ENCODE measurements at places on chromosomes 2 and 18.

DNA sequence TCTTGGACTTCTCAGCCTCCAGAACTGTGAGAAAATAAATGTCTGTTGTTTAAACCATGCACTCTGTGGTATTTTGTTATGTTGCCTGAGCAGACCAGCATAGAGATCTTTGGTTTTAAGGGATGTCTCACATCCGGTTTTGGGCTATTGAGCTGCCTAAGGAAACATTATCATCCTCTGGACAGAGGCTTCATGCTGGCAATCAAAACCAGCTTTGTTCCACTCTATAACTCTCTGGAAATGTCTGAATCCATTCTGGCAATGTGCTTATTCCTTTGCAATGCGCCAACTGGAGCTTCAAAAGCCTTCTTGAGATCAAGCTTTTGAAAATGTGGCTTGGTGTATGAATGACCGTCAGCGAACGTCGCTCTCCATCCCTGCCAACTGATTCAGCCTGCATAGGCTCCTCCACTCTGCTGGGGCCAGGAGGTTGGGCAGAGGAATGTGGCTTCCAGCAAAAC lies 183.6 kb upstream of the MGAT5 start:
- ATAC-seq: no peak

GRCh38 chr2:240998706-240998994 lies 232 bp downstream of the SNED1 start:
- peak; percentile 39 for ATAC-seq

DNA sequence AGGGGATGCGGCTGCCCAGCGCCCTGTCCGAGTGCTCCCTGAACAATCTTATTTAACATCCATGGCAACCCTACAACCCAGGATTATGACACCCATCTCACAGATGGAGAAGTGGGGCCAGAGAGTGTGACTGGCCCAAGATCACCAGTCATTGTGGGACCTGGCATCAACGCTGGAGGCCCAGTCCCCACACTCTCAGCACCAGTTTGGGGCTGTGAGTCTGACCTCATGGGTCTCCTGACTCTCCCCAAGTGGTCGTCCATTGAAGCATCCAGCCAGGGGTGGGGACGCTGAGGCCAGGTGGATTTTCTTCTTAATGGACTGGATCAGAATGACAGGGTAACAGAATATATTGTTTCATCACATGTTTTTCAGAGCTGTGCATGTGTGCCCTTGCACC lies 24.5 kb downstream of the MAL start:
- no peak for ATAC-seq

DNA sequence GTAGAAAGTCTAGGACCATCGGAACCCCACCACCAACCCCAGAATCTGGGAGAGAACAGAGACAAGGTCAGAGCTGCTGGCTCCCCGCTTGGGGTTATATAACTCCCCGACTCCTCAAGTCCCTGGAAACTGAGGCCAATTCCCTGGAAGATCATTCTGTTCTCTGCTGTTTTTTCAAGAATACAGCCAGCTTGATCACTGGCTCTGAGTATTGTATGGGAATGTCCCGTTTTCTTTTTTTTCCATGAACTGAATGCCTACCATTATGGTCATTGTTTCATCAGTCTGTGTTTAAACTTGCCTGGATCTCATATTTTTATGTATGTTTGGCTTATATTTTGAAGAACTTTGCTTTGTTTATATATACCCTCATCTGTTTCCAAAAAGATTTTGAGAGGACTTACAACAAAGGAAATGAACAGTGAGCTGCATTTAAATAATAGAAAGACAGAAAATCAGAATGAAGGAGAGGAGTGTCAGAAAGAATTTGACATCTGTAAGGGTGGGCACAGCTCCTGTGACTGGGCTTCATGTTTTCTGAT lies 90.0 kb upstream of the ALPP start:
- ATAC-seq: no peak

DNA sequence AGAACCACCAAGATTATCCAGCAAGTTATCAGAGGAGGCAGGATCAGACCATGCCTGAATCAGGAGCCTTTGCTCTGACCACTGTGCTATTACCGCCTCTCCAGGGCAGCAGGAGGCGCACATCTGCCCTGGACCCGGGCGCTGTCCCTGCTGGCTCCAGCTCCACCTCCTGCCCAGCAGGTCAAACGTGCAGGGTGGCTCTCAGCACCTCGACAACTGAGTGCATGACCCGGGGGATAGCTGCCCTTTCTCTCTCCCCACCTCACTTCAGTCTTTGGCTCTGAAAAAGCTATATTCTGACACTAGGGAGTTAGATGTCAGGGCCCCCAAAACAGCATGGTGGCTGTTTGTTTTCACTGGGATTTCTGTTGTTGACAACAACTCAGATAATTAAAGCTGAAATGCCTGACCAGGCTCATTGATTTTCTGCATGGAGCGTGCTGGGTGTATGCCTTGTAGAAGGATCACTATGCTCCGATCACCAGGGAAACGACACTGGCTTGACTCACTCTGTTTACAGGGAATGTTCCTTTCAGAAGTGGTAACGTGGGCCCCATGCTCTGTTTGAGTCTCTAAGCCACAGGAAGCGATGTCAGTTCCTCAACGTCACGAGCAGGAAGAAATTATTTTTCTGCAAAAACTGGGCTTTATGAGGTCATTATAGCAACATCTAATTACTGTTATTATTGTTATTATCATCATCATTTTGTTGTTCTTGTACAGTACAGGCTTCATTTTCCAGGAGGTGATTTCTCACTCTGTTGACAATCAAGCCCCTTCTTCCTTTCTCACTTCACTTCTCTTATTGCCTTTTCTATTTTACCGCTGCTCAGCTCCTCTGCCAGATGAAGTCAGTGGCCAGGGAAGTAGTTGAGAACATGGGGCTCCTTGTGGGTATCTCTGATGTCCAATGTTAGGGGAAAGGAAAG lies 125.6 kb downstream of the PLB1 start:
- peak; percentile 25 for ATAC-seq

GRCh38 chr2:201678401-201678800 lies 20.0 kb downstream of the MPP4 start:
- no peak for ATAC-seq

DNA sequence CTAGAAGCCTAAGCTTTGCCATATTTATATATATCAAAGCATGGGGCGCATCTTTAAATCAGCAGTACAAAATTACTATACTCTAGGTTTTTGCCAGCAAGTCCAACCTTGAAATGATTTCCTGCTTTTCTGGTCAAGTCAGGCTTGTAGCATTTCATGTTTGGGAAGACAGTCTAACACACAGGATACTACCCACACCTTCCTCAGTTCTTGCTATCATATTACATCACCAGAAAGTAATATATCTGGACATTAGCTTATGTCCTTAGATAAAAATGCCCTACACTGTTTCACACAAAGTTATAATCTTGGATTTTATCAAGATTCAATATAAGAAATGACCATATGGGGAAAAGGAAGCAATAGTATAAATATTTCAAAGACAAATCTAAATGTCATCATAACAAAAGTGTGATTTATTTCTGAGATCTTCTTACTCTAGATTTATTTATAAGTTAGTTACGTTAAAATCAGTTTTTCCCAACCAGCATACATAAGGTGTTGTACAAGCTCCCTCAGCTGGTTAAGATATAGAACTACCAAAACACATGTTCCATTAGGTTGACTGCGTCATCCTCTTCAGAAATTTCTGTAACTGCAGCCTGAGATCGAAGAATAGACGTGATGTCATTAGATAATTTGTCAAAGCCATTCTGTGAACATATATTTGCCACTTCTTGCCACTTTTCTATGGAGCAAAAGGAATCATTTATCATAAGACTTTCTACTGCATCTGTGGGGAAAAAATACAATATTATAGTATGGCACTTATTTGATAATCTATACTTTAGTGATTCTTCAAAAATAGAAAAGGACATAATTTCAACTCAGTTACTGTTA lies 56.6 kb downstream of the CLHC1 start:
- ATAC-seq: no peak

DNA sequence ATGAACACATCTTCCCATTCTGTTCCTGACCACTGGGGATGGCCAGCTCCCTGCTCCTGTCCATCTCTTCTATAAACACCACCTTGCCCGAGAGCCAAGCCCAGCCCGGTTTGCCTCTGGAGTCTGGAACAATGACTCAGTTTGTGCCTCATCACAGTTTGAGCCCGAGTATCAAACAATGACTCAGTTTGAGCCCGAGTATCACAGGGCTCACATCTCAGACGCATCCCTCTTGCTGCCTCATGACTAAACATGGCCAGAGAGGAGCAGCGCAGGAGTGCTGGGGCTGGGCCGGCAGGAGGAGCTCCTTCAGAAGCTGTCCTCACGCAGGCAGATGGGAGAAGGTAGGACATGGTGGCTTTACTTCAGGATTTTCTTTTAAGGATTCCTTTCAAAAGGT lies 68.7 kb downstream of the PXDN start:
- ATAC-seq: no peak

- no peak for ATAC-seq
These were observed 105.6 kb downstream of the TSHZ1 start for GRCh38 chr18:75316223-75316622.

- ATAC-seq: no peak
These were observed 307.7 kb downstream of the STK39 start for GRCh38 chr2:167939514-167940345.

DNA sequence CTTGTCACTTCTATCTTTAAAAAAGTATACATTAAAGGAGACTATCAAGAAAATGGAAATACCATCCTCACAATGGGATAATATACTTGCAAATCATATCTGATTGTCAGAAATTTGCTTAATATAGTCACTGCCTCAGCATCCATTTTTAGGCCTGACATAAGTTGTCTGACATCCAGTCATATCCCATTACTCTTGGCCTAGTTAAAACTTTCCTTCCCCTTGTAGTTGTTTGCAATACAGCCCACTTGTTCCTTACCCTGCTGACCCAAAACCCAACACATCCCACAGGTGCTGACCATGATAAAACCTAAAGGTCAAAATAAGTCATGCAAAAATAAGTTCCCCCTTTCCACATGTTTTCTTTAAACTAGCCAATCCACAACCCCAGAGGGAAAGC lies 3.6 kb upstream of the ARHGEF33 start:
- ATAC-seq: no peak

- ATAC-seq: no peak
These were observed 71.4 kb downstream of the KLHL29 start for GRCh38 chr2:23456396-23456795.

DNA sequence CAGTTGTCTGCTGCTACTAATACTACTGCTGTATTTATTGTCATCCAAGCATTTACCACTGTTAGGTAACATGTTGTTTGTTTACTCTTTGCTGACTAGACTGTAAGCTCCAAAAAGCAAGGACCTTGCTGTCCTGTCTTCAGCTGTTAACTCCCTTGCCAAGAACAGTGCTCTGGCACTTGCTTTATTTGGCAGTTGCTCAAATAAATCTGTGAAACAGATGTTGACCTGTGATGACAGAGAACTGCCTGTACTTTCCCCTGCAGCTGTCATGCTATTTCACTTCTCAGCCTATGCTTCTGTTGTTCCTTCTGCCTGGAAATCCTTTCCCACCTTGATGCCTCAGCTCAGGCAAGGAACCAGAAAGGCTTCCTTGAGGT lies 181.2 kb downstream of the ATAD2B start:
- ATAC-seq: no peak

- ATAC-seq: no peak
These were observed 228.9 kb downstream of the ANKRD30B start for GRCh38 chr18:14976736-14977430.

DNA sequence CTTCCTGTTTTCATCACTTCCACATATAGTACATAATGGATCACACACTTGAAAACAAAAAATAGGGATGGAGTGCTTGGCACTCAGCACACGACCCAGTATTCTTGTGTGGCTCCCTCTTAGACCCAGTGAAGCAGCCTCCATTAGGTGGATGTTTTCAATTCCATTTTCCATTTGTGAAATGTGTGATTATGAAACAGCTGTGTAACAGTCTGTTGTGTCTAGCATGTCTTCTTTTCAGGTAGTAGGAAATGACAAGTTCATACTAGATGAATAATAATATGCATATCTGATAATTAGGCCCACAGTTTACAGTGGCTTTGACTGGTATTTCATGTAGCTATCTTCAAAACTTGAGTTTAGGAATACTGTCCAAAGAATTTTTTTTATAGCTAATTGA lies 35.5 kb downstream of the EML6 start:
- no peak for ATAC-seq

DNA sequence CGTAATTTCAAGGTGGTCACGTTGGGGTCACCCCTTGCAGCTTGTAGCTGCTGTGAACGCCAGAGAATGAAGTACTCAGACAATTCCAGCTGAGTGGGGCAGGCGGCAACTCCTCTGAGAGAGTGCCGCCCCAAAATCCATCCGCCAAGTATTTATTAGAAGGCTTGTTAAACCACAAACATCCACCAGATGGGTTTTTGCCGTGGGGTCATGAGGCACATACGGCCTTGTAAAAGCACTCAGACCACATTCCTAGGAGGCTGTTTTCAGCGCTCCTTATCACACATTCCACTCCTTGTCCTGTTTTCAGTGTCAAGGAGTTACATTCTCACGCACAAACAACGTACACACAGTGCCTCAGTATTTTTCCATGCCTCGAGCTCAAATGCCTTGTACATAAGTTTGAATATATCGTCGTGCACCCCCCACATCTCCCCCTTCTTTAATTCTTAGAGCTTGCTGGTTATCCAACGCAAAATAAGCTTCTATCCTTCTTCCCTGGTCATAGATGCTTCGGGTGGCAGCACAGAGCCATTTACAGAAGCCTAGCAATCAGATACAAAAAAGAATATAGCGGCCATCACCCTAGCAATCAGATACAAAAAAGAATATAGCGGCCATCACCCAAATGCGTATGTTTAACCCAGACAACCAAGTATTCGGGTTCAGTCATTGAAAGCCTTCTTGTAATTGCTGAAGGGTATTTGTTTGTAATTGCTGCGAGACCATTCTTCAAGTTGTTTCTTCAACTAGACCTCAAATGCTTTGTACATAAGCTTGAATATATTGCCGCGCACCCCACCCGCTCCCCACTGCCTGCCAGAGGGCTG lies 7.3 kb downstream of the ALPP start:
- ATAC-seq: no peak

- peak; percentile 9 for ATAC-seq
These were observed 4.3 kb upstream of the GALNT1 start for GRCh38 chr18:35577045-35577848.

DNA sequence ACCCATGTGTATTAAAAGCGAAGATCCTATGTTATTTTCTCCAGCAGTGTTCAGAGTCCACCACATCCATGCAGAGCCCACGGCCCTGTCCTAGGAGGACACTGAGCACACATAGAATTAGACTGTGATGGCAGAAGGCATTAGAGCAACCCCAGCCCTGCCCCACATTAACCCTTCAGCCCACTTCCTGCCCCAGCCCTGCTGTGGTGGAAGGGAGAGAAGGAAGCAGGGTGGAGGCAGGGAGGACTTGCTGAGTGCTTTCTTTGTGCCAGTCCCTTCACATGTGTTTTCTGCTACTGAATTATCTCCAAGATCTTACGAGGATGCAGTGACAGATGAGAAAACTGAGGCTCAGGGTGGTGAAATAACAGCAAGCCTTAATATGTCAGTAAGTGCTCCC lies 339.0 kb downstream of the SMAD2 start:
- no peak for ATAC-seq

GRCh38 chr2:107338059-107338458 lies 452.1 kb upstream of the ST6GAL2 start:
- ATAC-seq: no peak

GRCh38 chr18:63859781-63860475 lies 27.6 kb upstream of the SERPINB2 start:
- ATAC-seq: no peak

- no peak for ATAC-seq
These were observed 194.3 kb downstream of the GALNT1 start for GRCh38 chr18:35775887-35776286.

GRCh38 chr2:164039270-164039669 lies 303.5 kb upstream of the FIGN start:
- ATAC-seq: no peak

All from stimulated activated memory B cell treated with anti-CD40 and anti-IgM and Interleukin-4, amounts not matched to agents 10 μg/mL and 1 μg/mL and 100 μg/mL, for 72 hours (primary cell).